ENCODE measurements at places on chromosomes 2 and 18.

GRCh38 chr2:101291973-101292372, 16.5 kb downstream of the RNF149 start:
- DNase-seq: no peak
- H3K27me3 ChIP-seq: no peaks in the 10 kb centered on the region
- no peak overlapping the region for H3K4me3 ChIP-seq
- no peak overlapping the region for H3K27ac ChIP-seq
- no peaks in the 10 kb centered on the region for H3K4me1 ChIP-seq

DNA sequence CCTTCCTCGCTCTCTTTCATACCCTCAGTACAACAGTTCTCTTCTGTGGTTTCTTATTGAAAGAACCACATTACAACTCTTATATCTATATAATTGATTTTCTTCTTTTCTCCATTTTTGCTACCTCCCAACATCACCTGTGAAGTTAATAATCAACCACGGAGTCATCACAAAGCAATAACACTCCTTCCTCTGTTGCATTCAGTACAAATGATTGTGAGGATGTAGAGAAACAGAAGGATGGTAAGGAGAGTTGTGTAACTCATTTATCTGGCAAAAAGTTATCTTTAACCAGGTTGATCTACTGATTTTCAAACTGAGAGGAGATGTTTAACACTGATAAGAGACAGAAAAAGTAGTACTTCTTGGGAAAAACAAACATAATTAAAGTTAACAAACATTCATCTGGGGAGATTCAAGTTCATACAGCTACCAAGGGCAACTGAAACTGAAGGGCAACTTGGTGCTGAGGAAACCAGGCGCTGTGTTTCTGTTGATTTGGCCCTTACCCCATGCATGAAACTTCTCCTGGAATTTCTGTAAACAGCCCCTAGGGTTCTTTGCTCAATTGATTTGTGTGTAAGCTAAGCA, 14.2 kb downstream of the IDH1 start:
- H3K27ac ChIP-seq: no peak overlapping the region
- no peak overlapping the region for H3K4me3 ChIP-seq
- peaks cover 12% of the 10 kb centered on the region for H3K4me1 ChIP-seq
- no peaks in the 10 kb centered on the region for H3K27me3 ChIP-seq

- no peaks in the 10 kb centered on the region for H3K36me3 ChIP-seq
- H3K27me3 ChIP-seq: no peaks in the 10 kb centered on the region
- H3K27ac ChIP-seq: no peak overlapping the region
- DNase-seq: no peak
- H3K4me3 ChIP-seq: no peak overlapping the region
Observed at GRCh38 chr2:25339791-25340180, 1.9 kb downstream of the DNMT3A start.

GRCh38 chr2:215527736-215528135, 91.9 kb upstream of the FN1 start:
- DNase-seq: no peak
- H3K36me3 ChIP-seq: no peaks in the 10 kb centered on the region
- no peak overlapping the region for H3K27ac ChIP-seq
- no peaks in the 10 kb centered on the region for H3K27me3 ChIP-seq
- H3K4me3 ChIP-seq: no peak overlapping the region

- H3K4me1 ChIP-seq: no peaks in the 10 kb centered on the region
- no peaks in the 10 kb centered on the region for H3K36me3 ChIP-seq
- H3K4me3 ChIP-seq: no peak overlapping the region
Observed at GRCh38 chr18:36580266-36580665, 248.5 kb downstream of the TPGS2 start.

DNA sequence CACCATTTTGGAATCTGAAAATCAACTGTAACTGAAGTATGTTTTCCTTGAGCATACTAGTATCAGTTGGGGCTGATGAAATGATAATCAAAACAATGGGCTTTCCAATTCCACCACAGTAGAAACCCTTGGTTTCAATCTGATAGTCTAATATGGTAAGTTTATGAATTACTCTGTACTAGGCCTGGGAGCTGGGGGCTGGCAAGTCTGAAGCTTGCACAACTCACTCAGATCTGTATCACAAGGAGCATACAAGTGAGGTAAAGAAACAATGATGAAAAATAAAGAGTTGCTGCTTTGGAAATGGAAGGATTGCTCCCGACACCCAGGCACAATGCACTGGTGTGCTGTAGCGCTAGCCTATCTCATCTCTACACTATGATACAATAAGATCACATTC, 19.4 kb downstream of the ZEB2 start:
- H3K4me1 ChIP-seq: no peaks in the 10 kb centered on the region
- DNase-seq: no peak
- no peaks in the 10 kb centered on the region for H3K36me3 ChIP-seq
- H3K27ac ChIP-seq: no peak overlapping the region
- H3K4me3 ChIP-seq: no peak overlapping the region
- no peaks in the 10 kb centered on the region for H3K27me3 ChIP-seq
